T1000 (cell line): ENCODE measurements at places on chromosomes 4 and X.

DNA sequence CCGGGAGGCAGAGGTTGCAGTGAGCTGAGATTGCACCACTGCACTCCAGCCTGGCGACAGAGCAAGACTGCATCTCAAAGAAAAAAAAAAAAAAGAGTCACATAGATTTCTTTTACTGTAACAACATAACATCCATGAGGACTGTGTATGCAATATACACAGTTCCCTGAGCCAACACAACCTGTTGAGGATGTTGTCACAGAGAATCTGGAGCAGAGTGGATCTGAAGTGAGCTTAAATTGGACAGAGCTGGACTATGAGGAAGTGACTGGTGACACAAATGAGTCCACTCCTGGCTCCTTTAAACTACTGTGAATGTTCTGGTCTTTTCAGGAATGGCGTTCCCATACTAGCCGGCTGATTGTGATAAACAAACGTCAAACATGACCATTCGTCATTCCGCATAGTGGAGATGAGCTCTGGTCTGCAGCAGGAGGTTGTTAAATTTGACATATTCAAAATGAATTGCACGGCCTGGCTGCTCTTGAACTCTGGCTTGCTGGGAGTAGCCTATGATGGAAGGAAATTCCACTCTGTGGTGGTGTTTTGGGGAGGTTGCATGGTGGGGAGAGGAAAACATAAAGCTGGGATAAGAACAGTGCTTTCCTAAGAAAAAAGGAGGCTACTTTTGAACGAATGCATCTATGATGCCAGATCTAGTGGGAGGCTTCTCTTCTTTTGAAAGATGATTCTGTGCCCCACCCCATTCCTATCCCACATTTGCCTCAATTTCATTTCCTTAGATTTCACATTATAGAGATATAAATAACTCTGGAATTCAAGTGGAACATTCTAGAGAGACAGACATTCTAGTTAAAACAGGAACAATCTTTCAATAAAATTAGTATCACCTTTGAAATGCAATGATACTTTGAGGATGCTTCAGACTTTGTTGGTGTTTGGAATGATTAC is 149.5 kb downstream of the SHROOM3 start:
- no peak for DNase-seq

GRCh38 chr4:17336986-17337385 is 174.9 kb downstream of the QDPR start:
- no peak for DNase-seq

- DNase-seq: no peak
These were observed 48.8 kb downstream of the PPP2R2C start for GRCh38 chr4:6423575-6423974.

DNA sequence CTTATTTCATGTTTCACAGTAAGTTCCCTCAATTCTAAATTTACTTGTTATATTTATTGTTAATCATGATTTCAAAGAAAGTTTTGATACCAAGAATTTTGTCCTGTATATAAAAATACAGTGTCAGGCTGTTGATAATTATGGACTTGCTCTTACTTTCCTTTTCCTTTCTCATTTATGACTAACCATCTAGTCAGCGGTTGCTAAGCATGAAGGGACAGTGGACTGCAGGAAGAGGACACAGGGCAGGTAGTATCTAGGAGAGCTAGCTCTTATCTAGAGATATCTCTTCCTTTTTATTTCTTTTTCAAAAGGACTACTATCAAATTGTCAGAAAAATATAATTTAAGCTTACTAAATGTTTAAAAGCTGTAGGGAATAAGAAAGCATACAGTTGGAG is 1.6 kb downstream of the OPRPN start:
- DNase-seq: no peak

GRCh38 chrX:1041091-1041490 is 171.4 kb downstream of the CRLF2 start:
- DNase-seq: no peak

DNA sequence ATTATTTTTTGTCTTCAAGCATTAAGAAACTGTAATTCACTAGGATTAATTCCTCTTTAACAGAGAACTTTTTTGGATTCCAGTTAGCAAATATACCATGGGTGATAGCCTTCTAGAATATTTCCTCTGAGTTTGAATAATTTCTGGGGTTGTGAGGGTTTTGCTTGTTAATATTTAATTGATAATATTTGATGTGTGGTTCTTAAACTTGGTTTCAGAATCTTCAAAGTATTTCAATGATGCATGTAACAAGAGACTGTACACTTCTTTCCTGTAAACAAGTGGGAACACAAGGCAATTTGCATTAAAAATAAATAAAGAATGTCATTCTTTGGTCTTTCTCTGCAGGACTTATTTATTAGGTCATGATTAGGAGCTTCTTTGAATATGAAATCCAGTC is 9.5 kb upstream of the C4orf51 start:
- no peak for DNase-seq

DNA sequence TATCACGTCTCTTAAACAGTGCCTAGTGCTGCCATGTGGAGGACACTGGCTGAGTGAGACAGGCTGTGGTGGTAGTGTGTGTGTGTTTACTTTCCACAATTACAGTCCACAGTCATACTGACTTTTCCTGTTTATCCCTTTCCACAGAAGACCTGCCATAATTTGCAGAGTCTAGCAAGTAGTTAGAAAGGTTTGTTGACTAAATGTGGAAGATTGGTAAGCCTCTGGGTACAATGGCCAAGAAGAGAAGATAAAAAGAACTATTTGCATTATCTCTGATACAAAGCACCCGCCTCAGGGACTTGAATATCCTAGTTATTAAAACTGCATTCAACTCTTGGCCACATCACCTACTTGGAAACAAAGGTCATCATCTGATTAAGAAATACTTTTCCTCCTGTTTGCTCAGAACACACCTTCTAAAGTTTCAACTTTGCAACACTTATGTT is 89.1 kb downstream of the FAM13A start:
- DNase-seq: no peak

GRCh38 chrX:132750331-132751062 is 207.9 kb downstream of the HS6ST2 start:
- no peak for DNase-seq

GRCh38 chr4:164871673-164872072 is 5.3 kb upstream of the APELA start:
- DNase-seq: no peak

GRCh38 chr4:168844353-168845049 is 165.6 kb downstream of the CBR4 start:
- DNase-seq: no peak

GRCh38 chr4:155638195-155638965 is 28.3 kb upstream of the GUCY1A1 start:
- DNase-seq: no peak

DNA sequence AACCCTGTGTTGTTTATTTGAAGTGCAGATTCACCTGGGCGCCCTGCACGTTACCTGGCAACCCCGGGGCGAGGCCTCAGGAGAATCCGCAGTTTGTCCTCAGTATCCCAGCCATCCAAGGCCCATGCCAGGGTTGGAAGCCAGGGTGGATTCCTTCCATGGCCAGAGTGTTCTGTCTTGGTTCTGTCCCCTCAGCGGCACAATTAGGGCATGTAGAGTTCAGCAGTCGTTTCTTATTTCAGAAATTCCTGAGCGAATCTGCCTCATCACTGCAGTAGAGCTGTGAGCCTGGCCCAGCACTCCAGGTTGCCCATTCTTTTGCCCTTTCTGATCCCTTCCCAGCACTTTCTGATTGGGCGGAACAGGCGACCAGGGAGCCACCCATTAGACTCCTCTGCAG is 29.9 kb upstream of the CLCN4 start:
- no peak for DNase-seq

DNA sequence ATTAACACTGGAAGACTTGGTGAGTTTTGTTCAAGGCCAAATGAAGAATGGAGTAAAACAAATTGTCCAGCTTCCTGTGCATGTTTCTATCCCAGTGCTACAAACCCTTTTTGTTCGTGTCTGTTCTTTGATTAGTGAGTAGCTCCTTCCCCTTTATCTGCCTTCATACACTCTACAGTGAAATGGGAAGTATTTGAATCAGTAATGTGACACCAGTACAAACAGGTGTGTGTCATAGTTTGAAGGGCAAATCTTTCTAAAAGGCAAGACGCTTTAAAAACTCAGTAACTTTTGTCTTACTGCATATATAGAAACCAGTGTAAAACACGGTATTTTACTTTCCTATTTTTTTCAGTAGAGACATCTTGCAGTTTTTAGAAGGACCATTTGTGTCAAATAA is 5.9 kb downstream of the ARHGEF38 start:
- no peak for DNase-seq

DNA sequence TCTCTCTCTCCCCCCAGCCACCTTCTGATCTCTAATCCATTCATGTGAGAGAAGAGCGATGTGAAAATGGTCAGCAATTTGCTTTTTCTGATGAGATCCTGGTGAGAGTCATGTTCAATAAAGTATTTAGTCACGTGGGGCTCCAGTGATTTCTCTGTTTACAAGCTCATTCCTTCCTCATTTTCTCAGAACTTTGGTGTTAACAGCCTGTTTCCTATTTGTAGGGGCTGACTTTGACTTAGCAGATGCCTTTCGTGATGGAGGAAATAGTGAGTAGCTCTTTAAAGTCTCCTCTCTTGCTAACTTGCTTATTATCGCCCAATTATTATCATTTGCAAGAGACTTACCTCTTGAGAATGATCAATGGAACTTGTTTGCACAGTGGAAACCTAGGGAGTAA is 72.6 kb upstream of the CD99 start:
- DNase-seq: no peak

DNA sequence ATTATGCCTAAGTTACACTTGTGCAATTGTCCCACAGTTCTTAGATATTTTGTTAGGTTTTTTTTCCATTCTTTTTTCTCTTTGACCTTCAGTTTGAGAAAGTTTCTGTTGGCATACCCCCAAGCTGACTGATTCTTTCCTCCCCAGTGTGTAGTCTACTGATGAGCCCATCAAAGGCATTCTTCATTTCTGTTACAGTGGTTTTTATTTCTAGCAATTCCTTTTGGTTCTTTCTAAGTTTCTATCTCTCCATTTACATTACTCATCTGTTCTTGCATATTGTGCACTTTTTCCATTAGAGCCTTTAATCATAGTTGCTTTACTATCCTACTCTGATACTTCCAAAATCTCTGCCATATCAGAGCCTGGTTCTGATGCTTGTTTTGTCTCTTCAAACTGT is 31.9 kb downstream of the CASP6 start:
- no peak for DNase-seq

DNA sequence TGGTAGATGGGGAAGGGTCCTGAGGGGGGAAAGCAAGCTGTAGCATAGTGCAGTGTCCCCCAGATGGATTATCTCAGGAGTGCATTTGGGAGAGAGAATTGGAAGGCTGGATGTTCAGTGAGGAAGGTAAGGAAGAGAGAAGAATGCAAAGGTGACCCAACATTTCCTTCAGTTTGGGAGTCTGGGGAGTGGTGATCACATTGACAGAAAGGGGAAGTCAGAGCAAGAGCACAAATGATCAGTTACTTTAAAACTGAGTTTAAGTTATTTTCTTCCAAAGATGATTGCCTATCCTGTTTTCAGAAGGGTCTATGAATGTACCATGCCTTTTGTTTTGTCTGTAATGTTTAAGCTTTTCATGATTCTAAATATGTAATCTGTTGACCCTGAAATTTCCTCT is 47.6 kb downstream of the ARHGAP10 start:
- no peak for DNase-seq

GRCh38 chr4:67861513-67861912 is 22.3 kb downstream of the TMPRSS11D start:
- DNase-seq: no peak

DNA sequence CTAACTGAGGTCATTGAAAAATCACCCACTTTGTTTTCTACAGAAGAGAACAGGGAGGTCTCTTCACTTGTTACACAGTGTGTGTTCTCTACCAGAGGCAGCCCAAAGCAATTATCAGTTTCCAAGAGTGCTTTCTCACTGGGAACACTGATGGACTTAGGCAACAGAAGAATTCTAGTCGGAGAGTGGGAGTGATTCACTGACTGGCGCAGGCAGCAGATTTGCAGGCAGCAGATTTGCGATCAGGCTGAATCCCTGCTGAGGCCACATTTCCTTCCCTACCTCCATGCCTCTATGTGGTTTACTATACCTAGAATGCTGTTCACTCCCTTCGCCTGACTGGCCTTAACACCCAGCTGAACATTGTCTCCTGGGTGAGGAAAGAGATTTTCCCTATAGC is 6.6 kb downstream of the OCIAD2 start:
- no peak for DNase-seq

- DNase-seq: no peak
These were observed 239.7 kb downstream of the RAB28 start for GRCh38 chr4:13244444-13244843.

DNA sequence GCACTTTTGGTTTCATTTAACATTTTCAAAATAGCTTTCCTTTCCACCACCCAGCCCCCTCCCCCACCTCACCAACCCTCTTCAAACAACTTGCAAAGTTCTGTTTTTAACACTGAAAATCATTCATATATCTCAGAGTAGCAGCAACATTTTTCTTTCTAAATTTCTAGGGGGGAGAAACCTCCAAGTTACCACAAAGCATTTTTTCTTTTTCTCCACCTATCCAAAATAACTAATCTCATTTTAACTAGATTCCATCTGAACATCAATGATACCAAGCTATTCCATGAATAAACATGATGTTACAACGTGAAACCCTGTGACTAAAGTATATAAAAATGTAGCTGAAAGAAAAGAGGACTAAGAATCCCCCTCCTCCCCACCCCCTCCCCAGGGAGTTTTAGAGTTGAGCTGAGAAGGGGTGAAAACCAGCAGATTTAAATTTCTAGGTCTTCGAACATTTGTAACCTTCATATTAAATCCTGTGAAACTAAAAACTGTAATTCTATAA is 5.2 kb downstream of the LDB2 start:
- DNase-seq: no peak

DNA sequence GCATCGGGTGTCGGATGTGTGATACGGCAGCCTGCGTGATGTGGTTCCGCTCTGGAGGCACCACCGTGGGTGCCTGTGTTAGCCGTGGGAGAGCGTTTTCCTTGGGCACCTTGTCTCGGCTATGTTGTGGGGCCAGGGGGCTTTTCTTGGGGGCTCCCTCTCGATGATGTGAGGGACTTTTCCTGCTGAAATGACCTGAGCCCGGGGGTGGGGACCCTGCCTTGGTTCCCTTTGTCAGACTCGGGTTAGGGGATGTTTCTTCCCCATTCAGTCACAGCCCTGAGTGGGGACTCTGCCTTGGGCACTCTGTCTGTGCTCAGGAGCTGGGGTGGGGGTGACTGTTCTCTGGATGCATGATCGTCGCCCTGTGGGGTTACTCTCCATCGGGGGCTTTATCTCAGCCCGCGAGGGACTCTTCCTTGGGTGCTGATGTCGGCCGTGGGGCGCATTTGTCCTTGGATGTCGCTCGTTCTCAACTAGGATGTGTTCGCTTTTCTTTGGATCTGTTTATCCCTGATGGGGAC is 26.7 kb downstream of the CT45A3 start:
- DNase-seq: no peak

DNA sequence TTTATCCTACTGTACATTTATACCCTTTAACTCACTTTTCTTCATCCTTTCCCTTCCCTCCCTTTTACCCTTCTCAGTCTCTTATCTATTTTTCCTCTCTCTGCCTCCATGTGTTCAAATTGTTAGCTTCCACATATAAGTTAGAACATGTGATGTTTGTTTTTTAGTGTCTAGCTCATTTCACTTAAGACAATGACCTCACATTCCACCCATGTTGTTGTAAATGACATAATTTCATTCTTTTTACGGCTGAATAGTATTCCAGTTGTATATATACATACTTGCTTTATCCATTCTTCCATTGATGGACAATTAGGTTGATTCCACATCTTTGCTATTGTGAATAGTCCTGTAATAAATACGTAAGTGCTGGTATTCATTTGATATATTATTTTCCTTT is 7.3 kb upstream of the CXCL3 start:
- DNase-seq: no peak

GRCh38 chrX:38055170-38055847 is 49.0 kb downstream of the SYTL5 start:
- no peak for DNase-seq

- DNase-seq: no peak
These were observed 12.4 kb upstream of the NFXL1 start for GRCh38 chr4:47926667-47927258.
